ENCODE measurements at places on chromosomes 16 and 17.

- DNase-seq: no peak
Measured at GRCh38 chr16:51971184-51971583, 575.8 kb downstream of the TOX3 start.

DNA sequence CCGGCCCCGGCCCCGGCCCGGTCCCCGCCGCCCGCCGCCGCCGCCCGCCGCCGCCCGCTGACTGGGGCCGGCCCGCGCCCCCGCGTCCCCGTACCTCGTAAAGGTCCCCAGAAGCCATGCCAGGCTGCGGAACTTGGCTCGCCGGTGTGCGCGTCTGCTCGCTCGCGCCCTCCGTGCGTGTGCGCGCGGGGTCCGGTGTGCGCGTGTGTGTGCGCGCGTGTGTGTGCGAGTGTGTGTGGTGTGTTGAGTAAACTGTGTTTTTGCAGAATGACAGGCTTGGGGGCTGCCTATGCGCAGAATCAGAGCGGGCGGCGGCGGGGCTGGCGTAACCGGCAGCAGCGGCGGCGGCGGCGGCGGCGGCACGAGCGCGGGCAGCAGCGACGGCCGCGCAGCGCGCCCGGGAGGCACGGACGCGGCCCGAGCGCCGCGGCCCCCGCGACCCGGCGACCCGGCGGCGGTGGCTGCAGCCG is 307 bp downstream of the CDYL2 start:
- peak; percentile 6 for DNase-seq

- DNase-seq: no peak
Measured at GRCh38 chr16:89257281-89257731, 39.8 kb downstream of the ZNF778 start.

DNA sequence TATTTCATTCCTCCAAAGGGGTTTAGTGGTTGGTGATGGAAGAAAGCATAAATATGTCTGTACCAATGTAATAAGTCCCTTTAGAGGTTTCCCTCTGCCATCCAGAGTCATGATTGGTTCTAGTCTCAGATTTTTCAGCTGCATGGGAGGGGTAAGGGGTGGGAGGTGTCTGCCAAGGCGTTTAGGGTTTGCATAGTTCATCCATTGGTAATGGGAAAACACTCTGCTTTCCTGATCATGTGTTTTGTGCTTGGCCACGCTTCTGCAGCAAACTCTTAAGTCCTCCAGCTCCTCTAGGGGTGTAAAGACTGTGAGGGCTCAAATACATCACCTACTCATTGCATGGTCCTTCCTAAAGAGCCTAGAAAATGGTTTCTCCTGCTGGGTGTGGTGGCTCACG is 29.8 kb downstream of the LIG3 start:
- no peak for DNase-seq

DNA sequence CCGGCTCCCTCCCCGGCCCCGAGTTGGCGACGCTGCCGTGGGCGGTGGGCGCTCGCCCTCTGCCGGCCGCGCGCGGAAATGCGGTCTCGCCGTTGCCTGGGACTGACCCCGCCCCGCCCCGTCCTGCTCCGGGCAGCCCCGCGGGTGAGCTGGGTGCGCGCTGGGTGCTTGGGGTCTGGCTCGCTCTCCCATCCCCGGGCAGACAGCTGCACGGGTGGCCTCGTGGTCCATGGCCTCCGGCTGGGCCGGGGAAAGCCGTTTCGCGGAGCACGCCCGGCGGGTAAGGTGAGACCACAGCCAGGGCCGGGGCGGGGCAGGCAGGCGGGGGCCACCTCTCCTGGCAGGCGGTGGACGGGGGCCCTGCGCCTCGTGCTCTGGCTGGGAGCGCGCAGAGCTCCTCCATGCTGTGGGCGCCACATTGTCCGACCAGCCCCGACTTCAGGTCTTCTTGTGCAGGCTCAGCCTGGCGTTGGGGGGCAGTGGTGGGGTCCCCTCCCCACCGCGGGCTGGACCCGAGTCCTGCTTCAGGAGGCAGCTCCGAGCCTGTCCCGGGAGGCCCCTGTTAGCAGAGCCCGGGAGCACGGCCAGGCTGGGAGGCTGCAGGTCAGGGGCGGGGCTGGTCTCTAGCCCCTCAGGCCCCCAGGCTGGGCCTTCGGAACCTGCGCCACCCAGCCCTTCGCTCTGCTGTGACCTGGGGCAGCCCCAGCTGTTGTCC is 7.0 kb upstream of the C1QTNF8 start:
- no peak for DNase-seq

- no peak for DNase-seq
Measured at GRCh38 chr17:42680331-42680808, 1.3 kb downstream of the CCR10 start.

Measured in HFF-Myc (cell line).